ENCODE measurements at places on chromosomes 6 and 20.

GRCh38 chr20:12591949-12592470 lies 416.8 kb upstream of the SPTLC3 start:
- no peak for DNase-seq

GRCh38 chr20:60754856-60755255 lies 497.2 kb upstream of the CDH4 start:
- DNase-seq: no peak

DNA sequence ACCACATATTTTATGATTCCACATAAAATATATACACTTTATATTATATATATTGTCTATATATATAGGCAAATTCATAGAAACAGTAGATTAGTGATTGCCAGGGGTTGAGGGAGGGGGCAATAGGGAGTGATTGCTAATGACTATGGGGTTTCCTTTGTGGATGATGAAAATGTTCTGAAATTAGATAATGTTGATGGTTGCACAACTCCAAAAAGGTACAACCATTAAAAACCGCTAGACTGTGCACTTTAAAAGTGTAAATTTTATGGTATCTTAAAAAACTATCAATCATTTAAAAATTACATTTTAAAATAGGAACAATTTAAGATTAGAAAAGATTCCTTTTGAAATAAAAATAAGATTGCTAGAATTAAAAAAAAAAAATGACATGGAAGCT lies 23.8 kb upstream of the CEP85L start:
- no peak for DNase-seq

- DNase-seq: no peak
These were observed 208.6 kb upstream of the AGPAT4 start for GRCh38 chr6:161482517-161482858.

GRCh38 chr6:73558624-73559398 lies 38.0 kb upstream of the EEF1A1 start:
- no peak for DNase-seq

DNA sequence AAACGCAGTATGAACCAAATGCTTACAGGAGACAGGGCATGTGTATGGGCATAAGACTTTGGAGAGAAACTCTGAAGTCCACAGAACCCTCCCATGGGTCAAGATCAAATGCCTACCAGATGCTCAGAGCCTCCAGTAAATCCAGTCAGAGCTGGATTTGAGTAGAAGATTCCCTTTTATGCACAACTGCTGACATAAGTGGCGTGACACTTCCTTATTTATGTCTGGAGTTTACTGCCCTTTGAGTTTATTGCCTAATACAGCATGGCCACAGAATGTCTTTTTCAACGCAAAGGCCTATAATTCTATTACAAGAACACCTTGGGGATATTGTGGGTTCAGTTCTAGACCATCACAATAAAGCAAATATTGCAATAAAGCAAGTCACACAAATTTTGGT lies 220.0 kb upstream of the FOXQ1 start:
- DNase-seq: no peak

- no peak for DNase-seq
These were observed 12.9 kb upstream of the TLDC2 start for GRCh38 chr20:36862857-36863668.

DNA sequence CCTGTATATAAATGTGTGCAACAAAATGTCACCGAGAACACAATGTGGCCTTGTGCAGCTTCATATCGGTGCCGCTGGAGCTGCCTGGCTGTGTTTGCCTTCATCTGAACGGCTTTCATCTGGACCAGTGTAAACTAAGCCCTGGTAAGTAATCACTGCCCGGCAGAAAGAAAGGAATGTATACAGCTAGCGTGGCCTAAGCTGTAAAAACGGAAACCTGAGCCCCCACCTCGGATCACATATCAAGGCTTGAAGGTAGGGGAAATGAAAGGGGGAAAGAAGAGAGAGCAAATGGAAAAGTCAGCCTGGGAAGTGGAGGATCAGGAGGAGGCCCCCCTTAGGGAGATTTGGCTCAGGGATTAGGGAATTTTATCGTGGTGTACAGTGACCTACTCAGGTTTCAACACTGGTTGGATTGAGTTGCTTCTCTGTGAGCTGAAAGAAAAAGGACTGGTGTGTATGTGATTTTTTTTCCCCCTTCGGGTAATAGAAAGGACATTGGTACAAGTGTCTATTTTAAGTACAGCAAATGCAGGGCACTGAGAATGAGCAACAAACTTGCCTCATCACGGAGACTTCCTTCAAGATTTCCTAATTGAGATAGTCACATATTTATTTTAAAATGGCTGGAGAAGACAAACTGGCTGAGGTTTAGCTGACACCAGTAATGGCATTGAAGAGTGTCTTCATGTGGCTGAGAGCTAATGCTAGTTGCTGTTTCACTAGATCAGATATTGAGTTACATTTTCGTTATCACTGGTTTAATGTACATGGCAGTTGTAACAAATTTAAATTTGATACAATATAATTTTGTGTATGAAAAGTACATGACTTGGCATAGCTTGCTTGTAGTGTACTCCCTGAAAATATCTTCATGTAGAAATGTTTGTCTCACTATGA lies 3.5 kb downstream of the SOBP start:
- no peak for DNase-seq

- DNase-seq: no peak
These were observed 203.3 kb downstream of the RNGTT start for GRCh38 chr6:88760091-88760490.

GRCh38 chr20:36467076-36467999 lies 74.0 kb upstream of the MYL9 start:
- DNase-seq: peak; percentile 63

DNA sequence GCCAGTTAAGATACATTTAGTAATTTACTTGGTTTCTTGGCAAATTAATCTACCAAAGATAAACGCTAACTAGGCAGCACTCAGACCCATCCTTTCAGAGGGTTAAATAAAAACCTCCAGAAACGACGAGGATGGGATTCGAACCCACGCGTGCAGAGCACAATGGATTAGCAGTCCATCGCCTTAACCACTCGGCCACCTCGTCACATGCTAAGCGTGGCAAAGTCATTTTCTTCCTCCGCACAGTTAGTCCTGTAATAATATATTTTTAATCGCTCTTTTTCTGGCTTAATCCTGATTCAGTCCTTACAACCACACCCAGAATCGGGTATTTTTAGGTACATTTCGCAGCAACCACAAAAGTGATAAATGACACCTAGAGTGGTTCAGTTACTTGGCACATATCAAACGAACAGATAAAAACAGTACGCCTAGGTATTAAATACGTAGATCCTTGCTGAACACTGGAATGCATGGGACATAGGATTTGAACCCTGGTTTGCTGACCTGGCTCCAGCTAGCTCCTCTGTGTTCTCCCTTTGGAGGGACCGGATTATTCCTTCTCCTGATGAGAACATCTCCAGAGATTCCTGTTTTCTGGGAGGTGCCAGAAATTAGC lies 71.6 kb downstream of the GPX5 start:
- peak; percentile 86 for DNase-seq

- DNase-seq: peak; percentile 39
These were observed 607.3 kb upstream of the CITED2 start for GRCh38 chr6:139981768-139982181.

GRCh38 chr6:34955442-34955841 lies 66.4 kb downstream of the ANKS1A start:
- DNase-seq: no peak

GRCh38 chr6:78670802-78671201 lies 196.5 kb upstream of the IRAK1BP1 start:
- no peak for DNase-seq

- no peak for DNase-seq
These were observed 29.6 kb upstream of the VEGFA start for GRCh38 chr6:43740321-43740960.

GRCh38 chr6:77857421-77857820 lies 204.6 kb downstream of the MEI4 start:
- DNase-seq: no peak

GRCh38 chr6:81606965-81607381 lies 145.5 kb downstream of the TENT5A start:
- peak; percentile 75 for DNase-seq

DNA sequence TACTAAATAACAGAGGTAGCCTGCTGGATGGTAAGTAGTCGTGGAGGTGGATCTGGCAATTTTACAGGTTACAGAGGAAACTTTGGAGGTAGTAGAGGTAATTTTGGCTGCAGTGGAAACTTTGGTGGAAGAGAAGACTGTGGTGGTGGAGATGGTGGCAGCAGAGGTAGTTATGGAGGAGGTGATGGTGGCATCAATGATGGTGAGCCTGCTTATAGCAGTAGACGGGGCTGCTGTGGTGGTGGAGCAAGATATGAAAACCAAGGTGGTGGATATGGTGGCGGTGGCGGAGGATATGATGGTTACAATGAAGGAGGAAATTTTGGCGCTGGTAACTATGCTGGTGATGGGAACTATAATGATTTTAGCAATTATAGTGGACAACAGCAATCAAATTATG lies 15.3 kb downstream of the RAB5IF start:
- no peak for DNase-seq

DNA sequence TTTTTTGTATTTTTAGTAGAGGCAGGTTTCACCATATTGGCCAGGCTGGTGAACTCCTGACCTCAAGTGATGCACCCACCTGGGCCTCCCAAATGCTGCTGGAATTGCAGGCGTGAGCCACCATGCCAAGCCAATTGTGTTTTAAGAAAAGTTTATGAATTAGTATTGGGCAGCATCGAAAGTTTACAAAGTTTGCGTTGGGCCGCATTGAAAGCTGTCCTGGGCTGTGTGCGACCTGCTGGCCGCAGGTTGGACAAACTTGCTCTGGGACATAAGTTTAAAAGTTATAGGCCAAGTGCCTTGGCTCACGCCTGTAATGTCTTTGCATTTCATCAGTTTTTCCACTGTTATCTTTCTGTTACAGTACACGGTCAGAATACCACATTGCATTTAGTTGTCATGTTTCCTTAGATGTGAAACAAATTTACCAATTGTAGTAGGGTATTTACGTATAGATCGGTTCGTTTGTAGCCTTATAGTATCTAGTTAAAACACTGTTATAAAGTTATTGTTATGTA lies 39.5 kb downstream of the ASXL1 start:
- DNase-seq: no peak

DNA sequence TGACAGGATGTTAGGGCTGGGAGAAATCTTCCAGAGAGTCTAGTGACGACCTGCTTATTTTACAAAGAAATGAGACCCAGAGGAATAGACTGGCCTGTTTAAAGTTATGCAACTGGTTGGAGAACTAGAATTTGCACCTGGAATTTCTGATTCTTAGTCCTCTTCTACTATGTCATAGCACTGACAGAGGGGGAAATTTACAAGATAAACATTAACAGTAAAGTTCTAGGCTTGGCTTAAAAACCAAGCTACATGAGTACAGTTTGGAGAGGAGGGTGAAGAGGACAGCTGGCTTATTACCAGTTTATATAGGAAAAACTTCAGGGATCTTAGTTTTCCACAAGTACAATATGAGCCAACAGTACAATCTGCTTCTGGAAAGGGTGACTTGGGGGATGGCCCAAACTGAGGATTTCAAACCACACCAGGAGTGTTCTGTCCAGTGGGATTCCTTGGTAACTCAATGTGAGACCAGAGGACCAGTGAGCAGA lies 269.6 kb downstream of the CD109 start:
- DNase-seq: no peak

GRCh38 chr6:166586424-166587156 lies at the start of gene RAMACL:
Gene RAMACL, minus strand, starts transcription at chr6:166586678. Its CDS starts 201 bp downstream, at chr6:166586477.
- no peak for DNase-seq

- DNase-seq: no peak
These were observed 83.3 kb downstream of the GMDS start for GRCh38 chr6:2162079-2162445.

- DNase-seq: no peak
These were observed 1.3 kb downstream of the PDYN start for GRCh38 chr20:1992359-1993110.

DNA sequence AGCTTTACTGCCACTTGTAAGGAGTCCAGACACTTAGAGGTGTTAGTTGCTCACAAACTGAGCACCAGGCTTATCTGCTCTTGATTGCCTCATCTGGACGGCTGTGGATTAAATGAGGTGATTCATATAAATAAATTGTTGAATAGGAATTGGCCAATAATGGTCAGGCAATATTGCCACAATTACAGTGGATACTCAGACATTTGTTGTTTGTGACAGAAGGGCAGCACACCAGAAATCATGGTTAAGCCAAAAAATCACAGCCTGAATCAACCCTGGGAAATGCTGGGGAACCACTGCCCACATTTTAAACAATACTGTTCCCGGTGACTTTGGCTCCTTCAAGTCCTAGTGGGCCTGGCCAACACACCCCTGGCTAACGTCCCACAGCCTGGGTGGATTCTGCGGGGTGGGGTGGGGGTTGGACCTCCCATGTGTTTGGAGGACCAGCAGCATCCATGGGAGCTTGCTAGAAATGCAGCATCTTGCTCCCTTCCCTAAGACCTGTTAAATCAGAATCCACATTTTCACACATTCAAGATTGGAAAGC lies 29.5 kb upstream of the SPDEF start:
- DNase-seq: no peak

DNA sequence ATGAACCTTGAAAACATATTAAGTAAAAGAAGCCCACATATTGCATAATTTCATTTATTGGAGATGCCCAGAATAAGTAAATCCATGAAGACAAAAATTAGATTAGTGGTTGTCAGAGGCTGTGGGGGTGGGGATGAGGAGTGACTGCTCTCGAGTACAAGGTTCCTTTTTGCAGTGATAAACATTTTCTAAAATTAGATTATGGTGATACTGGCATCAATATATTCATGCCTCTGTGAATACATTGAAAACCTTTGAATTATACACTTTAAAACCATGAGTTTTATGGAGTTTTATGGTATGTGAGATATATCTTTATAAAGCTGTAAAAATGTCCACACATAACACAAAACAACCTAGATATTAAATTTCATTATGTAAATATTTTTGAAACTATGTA lies 75.7 kb upstream of the SLC2A12 start:
- DNase-seq: no peak

DNA sequence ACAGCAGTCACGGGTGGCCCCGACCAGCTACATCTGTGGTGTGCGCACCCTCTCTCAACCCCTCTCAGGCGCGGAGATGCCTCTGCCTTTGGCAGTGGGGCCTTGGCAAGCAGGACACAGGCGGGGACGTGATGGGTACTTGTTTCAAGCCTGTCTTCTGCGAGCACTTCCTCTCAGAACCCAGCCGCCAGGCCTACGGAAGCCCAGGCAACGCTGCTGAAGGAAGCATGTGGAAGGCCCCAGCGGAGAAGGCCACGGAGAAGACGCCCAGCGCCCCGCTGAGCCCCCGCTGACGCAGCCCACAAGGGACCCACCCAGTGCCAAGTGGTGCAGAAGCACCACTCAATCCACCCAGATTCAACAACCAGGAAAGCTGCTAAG lies 13.0 kb downstream of the SERPINB6 start:
- DNase-seq: no peak

GRCh38 chr6:106508277-106508676 lies 121.0 kb downstream of the RTN4IP1 start:
- no peak for DNase-seq

GRCh38 chr20:6212903-6213302 lies 90.1 kb upstream of the FERMT1 start:
- DNase-seq: no peak

DNA sequence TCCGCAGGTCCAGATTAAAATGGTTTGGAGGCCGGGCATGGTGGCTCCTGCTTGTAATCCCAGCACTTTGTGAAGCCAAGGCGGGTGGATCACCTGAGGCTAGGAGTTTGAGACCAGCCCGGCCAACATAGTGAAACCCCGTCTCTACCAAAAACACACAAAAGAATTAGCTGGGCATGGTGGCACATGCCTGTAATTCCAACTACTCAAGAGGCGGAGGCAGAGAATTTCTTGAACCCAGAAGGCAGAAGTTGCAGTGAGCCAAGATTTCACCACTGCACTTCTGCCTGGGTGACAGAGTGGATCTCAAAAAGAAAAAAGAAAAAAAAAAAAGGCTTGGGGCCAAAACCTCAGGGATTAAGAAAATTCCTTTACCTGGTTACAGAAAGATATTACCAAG lies 30.5 kb downstream of the C6orf15 start:
- DNase-seq: no peak

- DNase-seq: no peak
These were observed 24.2 kb downstream of the KIAA0319 start for GRCh38 chr6:24621626-24622289.

Data from HFFc6 (cell line).